LoVo (cell line): ENCODE measurements at places on chromosomes 6 and 20.

- no peak for DNase-seq
Observed at GRCh38 chr6:155036907-155037306, 41.8 kb downstream of the TIAM2 start.

- no peak for DNase-seq
Observed at GRCh38 chr6:51350308-51350904, 531.7 kb downstream of the TFAP2B start.

DNA sequence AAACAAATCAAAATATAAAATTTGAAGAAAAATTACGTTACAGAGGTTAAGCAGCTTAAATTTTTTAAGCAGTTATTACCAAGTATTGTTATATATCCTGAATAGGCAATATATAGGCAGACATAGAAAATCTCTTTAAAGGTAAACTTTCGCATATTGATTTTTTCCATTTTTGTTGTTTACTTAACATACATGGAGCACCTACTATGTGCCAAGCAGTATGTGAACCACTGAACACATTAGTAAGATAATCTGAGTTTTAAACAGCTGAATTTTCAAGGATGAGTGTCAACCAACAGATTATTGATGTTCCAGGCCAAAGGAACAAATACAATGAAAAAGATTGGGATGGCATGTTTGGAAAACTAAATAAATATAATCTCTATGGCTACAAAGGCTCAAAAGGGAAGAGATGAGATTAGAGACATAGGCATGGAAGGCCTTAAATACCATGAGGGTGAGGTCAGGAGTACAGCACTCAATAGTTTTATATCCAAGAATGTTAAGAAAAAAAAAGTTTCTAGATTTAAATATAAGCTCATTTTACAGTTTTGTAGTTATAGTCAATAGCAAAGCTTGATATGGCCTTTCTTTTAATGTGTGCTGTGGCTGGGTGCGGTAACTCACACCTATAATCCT is 277.5 kb downstream of the PTPRK start:
- DNase-seq, result no peak

DNA sequence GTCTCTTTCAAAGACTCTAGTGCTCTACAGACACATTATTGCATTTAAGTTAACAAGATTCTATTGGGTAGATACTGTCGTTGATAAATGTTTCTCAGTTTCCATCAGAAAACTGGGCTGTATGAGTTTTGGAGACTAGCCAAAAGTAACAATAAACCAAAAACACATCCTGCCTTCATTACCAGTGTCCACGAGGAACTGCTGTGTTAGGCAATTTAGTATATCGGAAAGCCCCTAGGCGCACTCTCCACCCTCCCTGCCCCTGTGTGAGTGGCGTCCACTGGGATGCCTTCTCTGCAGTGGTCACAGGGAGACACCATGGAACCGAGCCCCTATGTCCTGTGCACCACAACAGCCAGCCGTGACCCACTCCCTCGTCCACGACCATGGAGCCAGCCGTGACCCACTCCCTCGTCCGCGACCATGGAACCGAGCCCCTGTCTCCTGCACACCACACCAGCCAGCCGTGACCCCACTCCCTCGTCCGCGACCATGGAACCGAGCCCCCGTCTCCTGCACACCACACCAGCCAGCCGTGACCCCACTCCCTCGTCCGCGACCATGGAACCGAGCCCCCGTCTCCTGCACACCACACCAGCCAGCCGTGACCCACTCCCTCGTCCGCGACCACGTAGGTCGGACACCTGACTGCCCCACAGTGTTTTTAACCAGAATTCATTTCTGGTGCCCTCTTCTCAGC is 35.3 kb downstream of the DLL1 start:
- DNase-seq, result no peak

GRCh38 chr6:91447530-91448254 is 860.8 kb upstream of the MAP3K7 start:
- no peak for DNase-seq

DNA sequence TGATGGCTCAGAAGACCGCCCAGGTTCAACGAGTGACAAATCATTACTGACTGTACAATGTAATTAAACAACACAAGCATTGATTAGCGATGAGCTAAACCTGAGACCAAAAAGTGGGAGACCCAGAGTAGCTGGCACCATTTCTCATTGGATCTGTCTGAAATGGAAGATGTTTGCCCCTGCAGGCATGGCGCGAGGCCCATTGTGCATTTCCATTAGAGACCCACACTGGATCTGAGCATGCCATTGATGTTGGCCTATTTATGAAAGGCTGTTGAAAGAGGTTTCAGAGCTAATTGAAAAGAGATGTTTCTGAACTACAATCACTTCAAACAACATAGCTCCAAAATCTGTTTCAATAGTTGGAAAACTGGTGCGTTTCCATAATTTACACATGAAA is 196.7 kb downstream of the TFAP2B start:
- no peak for DNase-seq

DNA sequence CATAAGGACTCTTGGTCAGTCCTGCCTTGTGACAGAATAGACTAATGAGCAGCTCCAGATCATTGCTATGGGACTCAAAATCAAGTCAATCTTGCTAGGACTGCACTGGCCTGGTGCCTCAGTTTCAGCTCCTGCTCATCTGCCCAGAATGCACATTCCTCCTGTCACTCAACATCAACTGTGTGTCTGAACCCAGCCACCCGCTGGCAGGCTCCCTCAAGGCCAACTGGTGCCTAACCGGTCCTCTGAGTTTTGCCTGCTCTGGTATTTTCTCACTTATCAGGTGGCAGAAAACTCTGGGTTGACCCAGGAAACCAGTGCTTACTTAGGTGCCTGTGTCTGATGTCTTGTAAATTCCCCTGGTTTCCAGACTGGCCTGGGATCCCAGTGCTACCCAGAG is 297.7 kb downstream of the DHX35 start:
- no peak for DNase-seq

GRCh38 chr20:22559711-22560318 is 24.6 kb downstream of the FOXA2 start:
- no peak for DNase-seq

- no peak for DNase-seq
Observed at GRCh38 chr6:50713977-50714486, 706 bp downstream of the TFAP2D start.

DNA sequence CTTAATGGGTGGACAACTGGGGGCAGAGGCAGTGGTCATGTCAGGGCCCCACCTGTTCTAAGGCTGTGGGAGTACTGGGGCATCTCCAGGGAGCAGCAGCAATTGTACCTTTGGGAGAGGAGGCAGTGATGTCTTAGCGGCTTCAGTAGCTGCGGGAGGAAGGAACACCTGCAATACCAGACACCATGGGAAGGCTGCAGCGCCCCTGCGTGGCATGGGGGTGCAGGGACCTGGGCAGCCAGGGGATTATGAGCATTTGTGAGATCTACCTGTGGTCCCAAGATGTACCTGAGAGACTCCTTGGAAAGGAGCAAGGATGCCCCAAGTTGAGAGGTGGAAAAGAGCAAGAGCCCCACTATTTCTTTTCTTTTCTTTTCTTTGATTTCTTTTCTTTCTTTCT is 112.1 kb upstream of the GPR6 start:
- no peak for DNase-seq

DNA sequence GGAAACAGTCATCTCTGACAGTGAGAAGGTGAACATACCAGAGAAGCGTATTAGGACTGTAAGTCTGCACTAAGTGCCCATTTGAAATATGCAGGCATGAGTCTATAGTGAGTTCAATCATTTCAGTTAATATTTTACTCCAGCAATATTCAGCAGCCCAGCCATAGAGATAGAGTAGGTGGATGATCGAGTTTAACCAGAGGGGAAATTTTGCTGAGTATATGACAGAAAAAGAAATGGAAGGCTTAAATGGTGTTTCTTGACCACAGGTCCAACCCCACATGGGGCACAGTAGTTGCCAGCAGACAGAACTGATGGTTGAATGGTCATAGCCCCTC is 39.8 kb downstream of the KIF6 start:
- DNase-seq, result no peak

GRCh38 chr6:89669002-89669401 is 30.5 kb upstream of the LYRM2 start:
- DNase-seq, result no peak

DNA sequence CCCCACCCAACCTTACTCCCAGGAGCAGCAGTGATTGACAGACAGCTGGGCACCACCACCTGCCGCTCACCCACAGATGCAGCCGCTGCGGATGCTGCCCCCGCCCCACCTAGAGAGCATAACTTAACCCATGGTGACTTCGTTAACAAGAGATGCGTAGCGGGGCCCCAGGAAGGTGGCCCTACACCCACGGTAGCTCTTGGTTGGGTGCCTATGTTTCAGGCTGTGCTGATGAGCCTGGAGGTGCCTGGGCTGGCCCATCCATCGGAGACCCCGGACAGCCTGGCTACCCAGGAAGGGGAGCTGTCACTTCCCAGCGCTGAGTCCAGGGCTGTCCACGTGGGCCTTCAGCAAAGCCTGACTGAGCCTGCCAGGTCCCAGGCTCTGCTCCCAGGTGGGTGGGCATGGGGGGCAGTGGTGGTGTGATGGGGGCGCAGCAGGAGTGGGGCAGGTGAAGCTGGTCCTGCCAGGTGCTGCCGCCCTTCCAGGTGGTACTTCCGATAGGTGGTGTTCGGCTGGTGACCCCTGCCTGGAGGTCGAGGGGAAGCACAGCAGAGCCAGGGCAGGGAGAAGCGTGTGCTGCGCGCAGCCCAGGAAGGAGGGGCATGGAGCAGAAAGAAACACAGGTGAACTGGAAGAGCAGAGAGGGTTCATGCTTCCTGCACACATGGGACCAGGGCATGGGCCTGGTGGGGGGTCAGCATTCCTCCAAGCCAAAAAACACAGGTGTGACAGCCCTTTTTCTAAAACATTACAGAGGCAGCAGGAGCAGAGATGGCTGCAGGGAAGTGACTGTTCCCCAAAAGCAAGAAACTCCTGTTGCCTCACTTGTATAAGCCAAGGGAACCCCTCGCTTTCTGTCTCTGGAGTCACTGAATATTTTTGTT is 56.9 kb downstream of the SYNJ2 start:
- no peak for DNase-seq

DNA sequence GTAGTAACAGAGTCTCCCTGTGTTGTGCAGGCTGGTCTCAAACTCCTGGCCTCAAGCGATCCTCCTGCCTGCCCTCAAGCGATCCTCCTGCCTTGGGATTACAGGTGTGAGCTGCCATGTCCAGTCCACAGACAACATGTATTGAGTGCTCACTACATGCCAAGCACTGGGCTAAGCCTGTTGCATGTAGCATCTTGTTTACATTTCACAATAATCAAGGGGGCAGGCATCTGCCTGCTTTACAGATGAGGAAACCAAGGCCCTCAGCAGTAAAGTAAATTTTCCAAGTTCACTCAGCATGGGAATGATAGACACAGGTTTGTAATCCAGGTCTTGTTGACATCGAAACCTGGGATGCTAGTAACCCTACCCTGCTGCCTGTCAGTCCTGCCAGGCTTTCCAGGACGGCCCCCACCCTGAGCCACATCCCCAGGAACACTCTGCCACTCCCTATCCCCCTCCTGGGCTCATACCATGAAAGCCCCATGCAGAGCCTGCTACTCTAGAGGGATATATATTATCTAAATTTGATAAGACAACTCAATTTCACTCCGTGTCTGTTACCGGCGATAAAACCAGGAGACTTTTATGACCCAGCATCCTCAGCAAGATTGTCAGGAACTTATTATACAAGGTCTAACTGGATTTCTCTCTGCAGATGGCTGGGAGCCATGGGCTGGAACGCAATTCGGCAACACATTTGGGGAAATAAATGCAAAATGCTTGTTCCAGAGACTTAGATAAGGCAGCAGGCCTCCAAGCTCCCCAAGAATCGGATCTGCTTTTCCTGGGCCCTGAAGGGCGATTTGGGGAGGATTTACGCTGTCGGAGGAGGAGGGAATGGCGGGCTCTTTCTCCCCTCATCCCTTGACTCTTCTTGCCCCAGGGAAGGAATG is 30.4 kb downstream of the CD40 start:
- DNase-seq, result no peak

- no peak for DNase-seq
Observed at GRCh38 chr6:5513408-5513807, 252.1 kb downstream of the FARS2 start.

DNA sequence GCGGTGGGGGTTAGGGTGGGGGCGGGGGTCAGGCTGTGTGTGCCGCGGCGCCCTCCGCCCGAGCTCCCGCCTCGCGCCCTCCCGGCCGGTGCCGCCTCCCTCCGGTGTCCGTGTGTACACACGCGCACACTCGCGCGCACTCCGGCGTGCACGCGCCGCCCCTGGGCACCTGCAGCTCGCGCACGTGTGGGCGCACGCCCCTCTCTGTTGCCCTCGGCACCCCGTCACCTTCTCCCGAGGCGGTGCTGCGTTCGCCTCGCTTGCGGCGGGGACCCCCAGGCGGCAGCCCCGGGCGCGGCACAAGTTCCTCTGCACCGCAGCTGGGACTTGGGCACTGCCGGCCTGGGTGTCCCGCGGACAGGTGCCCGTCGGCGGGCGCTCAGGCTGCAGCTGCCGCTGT is 525 bp downstream of the MACROD2 start:
- DNase-seq, result peak; percentile 26

- DNase-seq, result peak; percentile 19
Observed at GRCh38 chr20:19935842-19936241, 81.3 kb upstream of the NAA20 start.

GRCh38 chr6:83221889-83222479 is 28.8 kb downstream of the RWDD2A start:
- DNase-seq, result peak; percentile 25

- DNase-seq, result no peak
Observed at GRCh38 chr6:156848533-156848932, 71.4 kb downstream of the ARID1B start.

- no peak for DNase-seq
Observed at GRCh38 chr6:52649536-52650160, 21.3 kb upstream of the TMEM14A start.

GRCh38 chr20:38874460-38875174 is 51.6 kb upstream of the FAM83D start:
- no peak for DNase-seq

- peak; percentile 9 for DNase-seq
Observed at GRCh38 chr6:119308991-119309657, 40.4 kb downstream of the MAN1A1 start.

DNA sequence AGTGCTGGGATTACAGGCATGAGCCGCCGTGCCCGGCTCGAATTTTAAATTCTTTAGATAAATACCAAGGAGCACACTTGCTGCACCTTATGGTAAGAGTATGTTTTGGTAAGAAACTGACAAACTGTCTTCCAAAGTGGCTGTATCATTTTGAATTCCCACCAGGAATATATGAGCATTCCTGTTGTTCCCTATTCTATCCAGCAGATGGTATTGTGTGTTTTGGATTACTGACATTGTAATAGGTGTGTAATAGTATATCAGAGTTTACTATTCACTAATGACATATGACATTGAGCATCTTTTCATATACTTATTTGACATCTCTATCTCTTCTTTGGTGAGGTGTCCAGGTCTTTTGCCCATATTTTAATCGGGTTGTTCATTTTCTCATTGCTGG is 40.5 kb downstream of the TGM6 start:
- DNase-seq, result peak; percentile 8

- DNase-seq, result no peak
Observed at GRCh38 chr20:24422091-24422760, 47.2 kb upstream of the SYNDIG1 start.

GRCh38 chr20:5886788-5887187 is 63.5 kb downstream of the TRMT6 start:
- no peak for DNase-seq

- DNase-seq, result peak; percentile 79
Observed at GRCh38 chr6:158026054-158026900, 44.6 kb downstream of the SYNJ2 start.
